ENCODE measurements at places on chromosomes 3 and 15. TPM values are rescaled to one million over a fixed set of nuclear protein-coding genes. Genes with fewer than 3 reads are reported as not detected.

SEMA3B gene
- 5.9 TPM for total RNA-seq

CHRFAM7A gene
- total RNA-seq: 1.1 TPM

TTLL13 gene
- not detected for total RNA-seq

RPS17 gene
- 2,023 TPM for total RNA-seq

IGSF11 gene
- 3.9 TPM for total RNA-seq

STT3B gene
- total RNA-seq: 192 TPM

FILIP1L gene
- 0.45 TPM for total RNA-seq

DENND6A gene
- 21.4 TPM for total RNA-seq

GOLGA6L9 gene
- total RNA-seq: 11.4 TPM

SLC24A5 gene
- not detected for total RNA-seq

BSN gene
- 2.1 TPM for total RNA-seq

HACD3 gene
- total RNA-seq: 201 TPM

CFAP100 gene
- 0.66 TPM for total RNA-seq

SCN5A gene
- 4.8 TPM for total RNA-seq

MGLL gene
- not detected for total RNA-seq

EPHB3 gene
- 36.9 TPM for total RNA-seq

RPN1 gene
- 200 TPM for total RNA-seq

NXPE3 gene
- total RNA-seq: 6.1 TPM

CCR1 gene
- total RNA-seq: not detected

ERICH6 gene
- total RNA-seq: not detected

DUOX1 gene
- 1.9 TPM for total RNA-seq

PATL2 gene
- 0.26 TPM for total RNA-seq

PFKFB4 gene
- 12.6 TPM for total RNA-seq

TRANK1 gene
- 14.7 TPM for total RNA-seq

RGMA gene
- 57.0 TPM for total RNA-seq

ERC2 gene
- 22.8 TPM for total RNA-seq

Data from endodermal cell (in vitro differentiated cells).